M059J (cell line): ENCODE measurements at places on chromosomes 2 and 18.

GRCh38 chr2:241620419-241620769 is 16.6 kb downstream of the THAP4 start:
- DNase-seq: peak; percentile 10

- no peak for DNase-seq
Measured at GRCh38 chr2:218363736-218364135, 7.1 kb downstream of the CATIP start.

DNA sequence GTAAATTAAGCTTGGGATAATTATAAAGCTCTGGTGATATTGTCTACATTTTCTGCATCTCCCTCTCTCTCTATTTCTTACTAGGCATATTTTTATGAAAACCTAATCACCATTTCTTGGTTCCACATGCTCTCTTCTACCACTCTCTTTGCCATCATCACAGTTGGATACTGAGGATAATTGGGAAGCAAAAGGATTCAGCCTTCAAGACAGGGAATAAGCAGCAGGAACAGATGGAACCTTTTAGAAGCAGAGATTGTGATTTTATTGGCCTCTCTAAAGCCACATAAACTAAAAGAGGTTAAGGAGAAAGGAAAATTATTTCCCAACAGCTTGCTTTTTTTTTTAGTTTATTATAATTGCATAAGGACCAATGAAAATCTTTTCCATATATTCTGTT is 226.3 kb upstream of the SPHKAP start:
- DNase-seq: no peak

- no peak for DNase-seq
Measured at GRCh38 chr2:158253170-158253569, 151.5 kb downstream of the UPP2 start.

GRCh38 chr2:120441744-120442471 is 96.0 kb downstream of the INHBB start:
- peak; percentile 41 for DNase-seq

GRCh38 chr2:73703675-73704074 is 33.5 kb downstream of the TPRKB start:
- no peak for DNase-seq
